Fibroblast of villous mesenchyme (primary cell): ENCODE measurements at places on chromosomes 3 and 15.

DNA sequence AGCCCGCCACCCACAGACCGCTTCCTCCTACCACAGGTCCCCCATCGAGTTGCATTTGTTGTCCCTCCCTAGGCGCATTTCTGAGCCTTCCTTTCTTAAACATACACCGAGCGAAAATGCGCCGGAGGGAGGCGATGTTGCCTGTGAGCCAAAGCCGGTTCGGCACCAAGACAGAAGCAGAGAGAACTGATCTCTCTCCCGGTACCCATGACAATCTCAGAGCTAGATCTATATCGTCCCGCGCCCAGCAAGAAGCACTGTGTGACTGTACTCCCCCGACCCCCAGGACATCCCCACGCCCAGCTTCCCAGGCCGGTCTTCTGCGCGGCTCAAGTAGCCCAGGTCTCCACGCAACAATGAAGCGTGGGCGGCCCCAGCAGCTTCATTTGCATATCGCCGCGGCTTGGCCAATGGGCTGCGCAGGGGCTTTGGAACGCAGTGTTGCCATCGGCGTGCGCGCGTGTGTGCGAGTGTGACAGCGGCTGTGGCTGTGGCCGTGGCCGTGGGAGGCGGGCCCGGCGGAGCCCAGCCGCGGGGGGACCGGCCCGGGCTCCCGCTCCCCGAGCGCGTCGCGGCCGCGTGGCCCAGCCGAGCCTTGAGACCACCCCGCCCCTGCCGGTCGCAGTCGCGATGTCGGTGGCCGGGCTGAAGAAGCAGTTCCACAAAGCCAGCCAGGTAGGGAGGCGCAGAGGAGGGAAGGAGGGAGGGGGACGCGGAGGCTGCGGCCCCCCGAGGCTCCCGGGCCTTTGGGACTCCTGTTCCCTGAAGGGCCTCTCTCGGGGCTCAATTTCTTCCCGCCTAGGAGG, at the start of gene SH3GL3:
SH3GL3 (plus strand) TSS at position 438 of the 806 bp plus-strand sequence; CDS start at position 631, 193 bp downstream.
- DNase-seq = peak; percentile 74

- peak; percentile 26 for DNase-seq
Observed at GRCh38 chr15:71447328-71448250, 332.3 kb downstream of the THSD4 start.

GRCh38 chr3:40242216-40242615, 67.3 kb upstream of the EIF1B start:
- no peak for DNase-seq

- DNase-seq = no peak
Observed at GRCh38 chr15:68304589-68305337, 27.2 kb downstream of the FEM1B start.

- peak; percentile 21 for DNase-seq
Observed at GRCh38 chr15:56241374-56242105, 2.1 kb downstream of the RFX7 start.

GRCh38 chr3:105199217-105199616, 167.5 kb upstream of the ALCAM start:
- DNase-seq = no peak

DNA sequence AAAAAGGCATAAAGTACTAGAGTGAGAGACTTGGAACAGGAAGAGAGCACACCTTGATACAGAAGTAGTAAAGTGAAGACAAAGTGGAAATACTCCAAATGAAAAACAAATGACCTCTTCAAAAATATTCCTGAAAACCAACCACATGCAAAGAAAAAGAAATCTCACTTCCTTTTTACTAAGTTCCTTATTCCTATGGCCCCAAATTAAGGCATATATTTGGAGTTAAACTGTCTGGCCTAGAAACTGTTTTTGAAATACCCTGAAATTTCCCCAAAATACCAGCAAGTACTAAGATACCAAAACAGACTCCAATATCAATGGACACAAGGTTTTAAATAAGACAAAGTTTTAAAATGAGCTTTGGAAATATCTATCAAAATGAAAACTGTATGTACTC, 58.2 kb downstream of the ZNF148 start:
- DNase-seq = no peak

DNA sequence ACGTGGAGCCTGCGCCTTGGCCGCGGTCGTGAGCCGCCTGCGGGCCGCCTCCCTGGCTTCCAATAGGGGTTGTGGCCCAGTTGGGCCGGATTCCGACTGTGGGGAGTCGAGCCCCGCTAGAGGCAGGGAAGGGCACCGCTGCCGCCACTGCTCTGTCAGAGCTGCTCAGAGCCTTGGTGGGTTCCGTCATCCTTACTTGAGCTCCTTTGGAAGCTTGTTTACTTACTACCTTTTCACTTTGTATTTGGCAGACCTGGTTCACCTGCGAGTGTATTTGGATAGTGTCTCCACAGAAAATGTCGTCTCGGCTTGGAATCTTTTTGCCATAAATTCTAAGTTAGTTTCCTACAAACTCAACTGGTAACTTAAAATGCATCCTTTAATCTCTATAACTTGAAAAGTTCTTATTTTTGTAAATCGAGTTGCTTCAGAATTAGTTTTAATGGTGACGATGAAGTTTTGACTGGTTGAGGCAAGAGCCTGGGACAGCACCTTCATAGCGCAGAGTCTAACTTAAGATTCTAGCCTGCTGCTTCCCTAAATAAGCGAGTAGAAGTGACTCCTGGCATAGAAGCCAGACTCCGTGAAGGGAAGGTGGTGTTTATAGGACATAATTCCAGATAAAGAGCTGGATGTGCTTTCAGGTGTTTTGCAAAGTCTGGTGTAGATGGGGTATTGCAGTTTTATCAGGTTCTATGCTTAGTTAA, 800 bp downstream of the DAG1 start:
- peak; percentile 34 for DNase-seq

GRCh38 chr3:151044706-151045105, 40.8 kb upstream of the MED12L start:
- no peak for DNase-seq

- DNase-seq = no peak
Observed at GRCh38 chr3:170467007-170467406, 48.3 kb downstream of the CLDN11 start.

GRCh38 chr15:41285285-41285684, 47.1 kb downstream of the OIP5 start:
- no peak for DNase-seq
